ENCODE measurements at places on chromosomes 11 and 22.

- no peak for DNase-seq
Measured at GRCh38 chr11:86769219-86769618, 31.1 kb upstream of the PRSS23 start.

GRCh38 chr11:32469791-32470190 is 34.5 kb upstream of the WT1 start:
- DNase-seq, result no peak

- DNase-seq, result no peak
Measured at GRCh38 chr22:30246814-30247376, 336 bp upstream of the LIF start.

GRCh38 chr11:72430741-72431570 is 3.4 kb downstream of the CLPB start:
- DNase-seq, result no peak

- DNase-seq, result no peak
Measured at GRCh38 chr22:43976861-43977795, 21.9 kb downstream of the SAMM50 start.
